ENCODE measurements at places on chromosomes 12 and 14.

- no peak for DNase-seq
Observed at GRCh38 chr14:76514213-76514998, 138.5 kb downstream of the ESRRB start.

DNA sequence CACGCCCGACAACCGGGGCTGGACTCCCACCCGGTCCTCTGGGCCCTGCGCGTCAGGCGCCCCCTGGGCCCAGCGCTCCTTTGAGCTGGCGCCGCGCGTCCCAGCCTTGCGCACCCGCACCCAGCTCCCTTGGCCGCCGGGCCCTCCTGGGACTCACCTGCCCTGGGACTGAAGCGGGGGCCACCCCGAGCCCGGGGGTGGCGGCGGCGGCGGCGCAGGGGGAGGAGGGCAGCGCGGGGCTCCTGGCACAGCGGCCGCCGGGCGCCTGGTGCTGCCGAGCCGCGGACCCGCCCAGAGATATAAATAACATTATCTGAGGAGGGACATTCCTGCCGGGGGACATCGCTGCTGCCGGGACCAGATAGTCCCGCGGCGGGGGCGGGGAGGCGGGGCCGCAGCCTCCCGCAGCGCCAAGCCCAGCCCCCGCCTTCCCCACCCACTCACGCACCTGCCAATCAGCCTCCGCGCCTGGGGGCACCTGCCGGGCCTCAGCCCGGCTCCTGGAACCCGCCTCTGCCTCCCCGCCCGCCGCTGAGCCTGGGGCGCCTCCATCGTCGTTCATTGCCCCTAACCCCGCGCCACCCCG, at the start of gene SPTB:
TSS of gene SPTB (minus strand) at position 273 of the 586 bp plus-strand sequence. CDS start 56,813 bp downstream, outside the sequence.
- DNase-seq = peak; percentile 14

DNA sequence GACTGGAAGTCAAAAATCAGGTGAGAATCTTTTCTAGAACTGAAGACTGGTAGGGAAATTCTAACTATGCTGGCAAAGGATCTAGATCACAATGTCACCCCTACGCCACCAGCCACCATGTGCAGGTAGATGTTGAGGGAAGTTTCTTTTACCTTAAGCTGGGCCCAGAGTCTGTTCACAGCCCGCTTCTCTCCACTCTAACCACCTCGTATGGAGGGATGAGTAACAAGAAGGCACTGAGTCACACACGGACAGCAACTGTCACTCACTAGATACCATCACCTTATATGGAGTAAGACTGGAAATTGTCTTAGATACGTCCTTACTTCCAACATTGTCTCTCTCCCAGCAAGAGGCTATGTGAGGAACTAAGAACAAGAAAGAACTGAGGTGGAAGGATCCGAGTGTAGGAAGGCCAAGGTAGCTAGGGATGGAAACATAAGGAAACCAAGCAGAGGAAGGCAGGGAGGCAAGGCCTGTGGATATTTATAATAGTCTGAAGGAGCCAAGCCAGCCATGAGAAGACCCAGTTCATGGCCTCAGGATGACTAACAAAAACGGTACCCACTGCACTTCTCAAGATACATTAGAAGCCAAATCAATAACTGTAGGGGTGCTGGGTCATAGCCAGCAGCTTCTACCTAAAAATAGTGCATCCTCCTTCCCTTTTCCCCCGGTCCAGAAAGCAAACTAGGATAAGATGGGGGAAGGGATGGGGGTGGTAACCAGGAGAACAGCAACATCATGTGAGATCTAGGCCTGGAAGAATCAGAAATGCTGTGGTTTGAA, 15.5 kb downstream of the REM2 start:
- peak; percentile 55 for DNase-seq

DNA sequence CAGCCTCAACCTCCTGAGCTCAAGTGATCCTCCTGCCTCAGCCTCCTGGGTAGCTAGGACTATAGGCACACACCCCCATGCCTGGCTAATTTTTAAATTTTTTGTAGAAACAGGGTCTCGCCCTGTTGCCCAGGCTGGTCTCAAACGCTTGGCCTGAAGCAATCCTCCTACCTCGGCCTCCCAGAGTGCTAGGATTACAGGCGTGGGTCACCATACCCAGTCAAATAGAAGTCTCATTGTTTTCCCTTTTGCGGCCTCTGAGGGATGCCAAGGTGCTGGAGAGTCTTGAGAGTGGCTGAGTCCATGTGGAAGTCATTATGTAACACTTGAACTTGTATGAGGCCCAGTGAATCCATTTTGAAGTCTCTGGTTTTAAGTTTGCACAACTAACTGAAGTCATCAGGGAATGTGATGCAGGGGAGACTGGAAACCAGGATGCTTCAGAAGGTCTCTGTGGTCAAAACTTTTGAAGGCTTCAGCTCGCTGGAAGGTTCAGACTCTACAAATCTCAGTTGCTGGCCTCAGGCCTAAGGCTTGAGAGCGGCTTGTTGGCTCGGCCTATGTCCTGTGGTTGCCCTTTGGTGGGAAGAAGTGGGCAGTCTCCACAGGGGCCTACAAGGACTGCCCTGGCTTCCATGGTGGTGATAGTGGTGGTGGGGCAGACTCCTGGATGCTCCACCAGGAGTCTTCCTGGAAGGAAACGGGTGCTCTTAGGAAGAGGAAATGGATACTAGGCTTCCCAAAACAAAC, 29.2 kb downstream of the GALNT16 start:
- DNase-seq = no peak

GRCh38 chr12:122250047-122250446, 16.2 kb downstream of the VPS33A start:
- DNase-seq = no peak

DNA sequence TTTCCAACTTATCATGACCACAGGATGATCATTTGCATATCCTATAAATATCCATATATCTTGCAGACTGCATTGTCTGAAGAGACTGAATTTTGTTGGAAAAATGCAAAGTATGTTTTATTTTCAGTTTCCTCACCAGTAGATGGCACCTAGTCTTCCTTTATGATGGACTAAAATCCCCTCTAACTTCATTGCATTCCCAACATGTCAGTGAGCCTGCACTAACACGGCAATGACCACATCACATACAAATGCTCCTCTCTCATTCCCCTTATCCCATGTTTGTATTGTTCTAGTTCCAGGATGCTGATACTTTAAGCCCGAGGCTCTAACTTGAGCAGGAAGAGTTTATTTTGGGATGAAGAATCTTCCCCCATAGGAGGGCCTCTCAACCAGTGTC, 24.7 kb upstream of the MYBPC1 start:
- DNase-seq = peak; percentile 68

GRCh38 chr14:90797451-90797850, 18.8 kb downstream of the TTC7B start:
- DNase-seq = no peak

GRCh38 chr12:2295941-2296461, 243.2 kb downstream of the CACNA1C start:
- peak; percentile 68 for DNase-seq

- DNase-seq = no peak
Observed at GRCh38 chr12:41932470-41932991, 212.1 kb downstream of the GXYLT1 start.

DNA sequence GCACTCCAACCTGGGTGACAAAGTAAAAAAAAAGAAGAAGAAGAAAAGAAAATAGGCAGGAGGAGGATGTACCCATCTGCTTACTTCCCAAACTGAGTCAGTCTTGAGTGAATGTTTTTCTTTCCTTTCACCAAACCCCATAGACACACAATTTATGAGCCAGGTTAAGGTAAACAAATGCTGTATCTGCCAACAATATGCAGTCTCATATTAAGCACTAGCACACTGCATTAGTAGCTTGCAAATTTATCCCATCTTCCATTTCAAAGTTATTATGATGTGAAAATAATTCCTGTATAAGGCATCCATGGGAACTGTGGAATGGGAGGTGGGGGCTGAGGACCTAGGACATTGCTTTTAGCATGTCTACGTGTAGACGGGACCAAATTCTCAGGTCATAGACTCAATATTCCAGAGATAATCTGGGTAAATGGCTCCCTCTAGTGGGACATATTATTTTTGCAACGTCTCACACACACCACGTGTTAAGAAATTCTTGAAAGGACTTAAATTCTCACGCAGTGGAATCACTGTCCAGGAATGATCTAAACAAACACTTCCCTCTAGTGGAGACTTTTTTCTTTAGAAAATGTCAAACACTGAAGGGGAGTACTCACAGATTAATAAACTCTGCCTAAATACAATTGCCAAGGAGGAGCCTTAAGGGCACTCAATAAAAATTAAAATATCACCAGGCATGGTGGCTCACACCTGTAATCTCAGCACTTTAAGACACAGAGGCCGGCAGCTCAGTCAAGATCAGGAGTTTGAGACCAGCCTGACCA, 17.1 kb upstream of the OR10P1 start:
- DNase-seq = peak; percentile 97

- DNase-seq = no peak
Observed at GRCh38 chr12:12153596-12153995, 82.9 kb downstream of the BCL2L14 start.

DNA sequence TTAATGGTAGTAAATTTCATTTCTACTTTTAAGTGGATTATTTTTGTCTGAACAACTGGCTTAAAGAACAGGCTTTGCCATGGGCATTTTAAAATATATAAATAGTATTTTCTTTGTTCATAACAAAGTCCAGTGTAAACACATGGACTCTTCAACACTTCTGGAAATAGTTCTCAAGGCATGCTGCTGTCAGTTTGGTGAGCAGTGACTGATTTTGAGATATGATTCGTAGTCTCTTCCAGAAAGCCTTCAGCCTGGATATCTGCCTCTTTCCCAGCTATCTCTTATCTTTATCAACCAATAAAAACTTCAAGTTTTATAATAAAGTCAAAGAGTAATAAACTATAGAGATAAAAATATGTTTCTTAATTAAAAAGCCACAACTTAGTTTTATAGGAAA, 110.7 kb downstream of the NAV3 start:
- peak; percentile 48 for DNase-seq

- DNase-seq = peak; percentile 24
Observed at GRCh38 chr12:75960086-75960910, 71.3 kb downstream of the PHLDA1 start.

- DNase-seq = no peak
Observed at GRCh38 chr14:53380867-53381225, 227.7 kb upstream of the DDHD1 start.

- peak; percentile 61 for DNase-seq
Observed at GRCh38 chr14:56333359-56334292, 215.4 kb downstream of the PELI2 start.

DNA sequence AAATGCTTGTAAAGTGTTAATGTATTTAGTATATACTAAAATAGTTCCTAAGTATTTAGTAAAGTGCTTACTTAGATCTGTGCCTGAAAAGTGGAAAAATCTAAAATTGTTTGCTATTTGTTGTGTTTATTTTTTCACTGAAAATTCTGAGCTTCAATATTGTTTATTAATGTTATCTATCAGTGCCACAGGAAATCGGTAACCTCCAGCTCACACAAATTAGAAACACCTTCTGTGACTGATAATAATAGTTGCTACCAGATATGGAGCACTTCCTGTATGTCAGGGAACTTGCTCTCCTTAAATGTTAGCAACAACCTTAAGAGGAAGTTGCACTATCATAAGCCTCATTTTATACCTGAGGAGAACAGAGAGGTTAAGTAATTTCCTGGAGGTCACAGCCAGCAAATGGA, 723 bp upstream of the LRP10 start:
- DNase-seq = no peak

DNA sequence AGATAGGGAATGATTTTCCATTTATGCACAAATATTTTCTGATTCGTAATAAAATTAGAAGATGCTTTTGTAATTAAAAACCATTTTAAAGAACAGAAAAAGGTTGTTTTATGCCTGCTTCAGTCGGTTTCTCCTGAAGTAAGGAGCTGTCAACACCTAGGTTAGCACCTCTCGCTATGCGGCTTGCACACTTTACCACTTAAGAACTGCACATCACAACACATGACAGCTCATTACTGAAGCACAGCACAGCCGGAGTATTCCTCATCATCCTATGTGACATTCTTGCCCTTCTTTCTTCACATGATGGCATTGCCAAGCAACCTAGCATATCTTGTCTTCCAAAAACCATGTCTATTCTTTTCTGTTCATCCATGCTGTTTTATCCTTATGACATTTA, 5.4 kb upstream of the WIF1 start:
- no peak for DNase-seq

- DNase-seq = no peak
Observed at GRCh38 chr12:57476162-57476992, 3.3 kb downstream of the ARHGAP9 start.

DNA sequence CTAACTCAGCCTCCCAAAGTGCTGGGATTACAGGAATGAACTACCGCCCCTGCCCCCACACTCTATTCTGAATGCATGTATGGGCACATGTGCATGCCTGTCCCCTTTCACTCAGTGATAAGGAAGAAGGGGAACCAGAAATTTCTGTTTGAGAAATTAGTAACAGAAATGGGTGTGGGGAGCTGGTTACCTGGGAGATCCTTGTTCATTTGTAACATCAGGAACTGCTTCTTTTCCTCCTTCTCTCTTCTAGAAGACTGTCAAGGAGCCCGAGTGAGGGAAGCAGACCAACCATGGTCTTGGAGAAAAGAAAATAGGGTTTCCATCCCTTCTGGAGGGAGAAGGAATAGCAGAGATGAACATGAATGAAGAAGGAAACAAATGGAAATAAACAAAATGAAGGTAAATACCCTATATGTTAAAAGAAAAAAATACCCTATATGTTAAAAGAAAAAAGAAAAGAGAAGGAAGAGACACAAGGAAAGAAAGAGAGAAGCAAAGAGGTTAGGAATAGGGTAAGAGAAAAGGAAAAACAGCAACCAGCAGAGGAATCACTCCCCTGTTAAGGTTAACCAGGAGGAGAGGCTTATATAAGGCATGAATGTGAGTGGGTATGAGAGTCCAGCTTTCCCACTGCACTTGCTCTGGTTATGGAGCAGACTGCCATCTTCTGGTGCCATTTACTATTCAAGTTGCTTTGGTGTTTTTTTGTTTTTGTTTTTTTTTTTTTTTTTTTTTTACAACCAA, 3.3 kb downstream of the PPP1R3E start:
- peak; percentile 80 for DNase-seq

DNA sequence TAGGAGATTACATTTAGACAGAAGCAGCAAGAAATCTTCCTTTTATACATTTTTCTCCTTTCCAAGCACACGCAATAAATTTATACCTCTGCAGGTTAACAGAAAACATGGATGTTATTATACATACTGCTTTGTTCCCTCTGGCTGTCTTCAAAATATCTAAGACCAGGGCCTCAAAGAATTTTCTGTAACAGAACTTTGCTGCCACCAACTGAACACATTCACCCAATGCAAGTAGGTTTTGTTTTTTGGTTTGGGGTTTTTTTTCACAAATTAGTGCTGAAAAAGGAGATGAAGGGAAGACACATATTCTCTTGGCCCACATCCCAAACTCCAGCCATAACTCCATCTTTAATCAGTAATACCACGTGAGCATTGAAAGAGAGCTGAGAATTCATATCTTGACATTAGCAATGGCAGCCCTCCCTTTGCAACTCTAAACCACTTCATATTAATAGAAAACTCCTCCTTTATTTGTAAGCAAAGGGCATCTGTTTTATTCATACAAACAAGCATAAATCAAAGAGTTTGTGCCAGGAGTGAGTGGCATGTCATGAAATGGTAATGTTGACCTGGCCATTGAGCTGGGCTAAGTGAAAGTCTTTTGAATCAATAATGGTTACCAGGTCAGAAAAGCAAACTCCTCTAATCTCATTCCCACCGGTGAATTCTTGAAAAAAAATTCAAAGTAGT, 150.8 kb upstream of the FSCB start:
- DNase-seq = peak; percentile 0

- no peak for DNase-seq
Observed at GRCh38 chr12:124829708-124830304, 33.9 kb downstream of the SCARB1 start.

All from adipocyte (in vitro differentiated cells).